ENCODE measurements at places on chromosomes 11 and 22. TPM values are rescaled to one million over a fixed set of nuclear protein-coding genes. Genes with fewer than 3 reads are reported as not detected.

The RNF121 gene
- 86.8 TPM for total RNA-seq

The HORMAD2 gene
- not detected for total RNA-seq

The RAB3IL1 gene
- total RNA-seq = 1.9 TPM

The TRIM6 gene
- total RNA-seq = 2.0 TPM

The TMEM191B gene
- total RNA-seq = 0.92 TPM

The C11orf21 gene
- not detected for total RNA-seq

The GPR83 gene
- not detected for total RNA-seq

The PRCP gene
- 271 TPM for total RNA-seq

The ADM gene
- 144 TPM for total RNA-seq

The JAML gene
- total RNA-seq = 0.35 TPM

Measured in pulmonary artery endothelial cell (primary cell).